Activated B cell treated with CpG ODN at 0.5 μM for 24 hours (primary cell): ENCODE measurements at places on chromosomes 3 and 15. TPM values are rescaled to one million over a fixed set of nuclear protein-coding genes. Genes with fewer than 3 reads are reported as not detected.

DNA sequence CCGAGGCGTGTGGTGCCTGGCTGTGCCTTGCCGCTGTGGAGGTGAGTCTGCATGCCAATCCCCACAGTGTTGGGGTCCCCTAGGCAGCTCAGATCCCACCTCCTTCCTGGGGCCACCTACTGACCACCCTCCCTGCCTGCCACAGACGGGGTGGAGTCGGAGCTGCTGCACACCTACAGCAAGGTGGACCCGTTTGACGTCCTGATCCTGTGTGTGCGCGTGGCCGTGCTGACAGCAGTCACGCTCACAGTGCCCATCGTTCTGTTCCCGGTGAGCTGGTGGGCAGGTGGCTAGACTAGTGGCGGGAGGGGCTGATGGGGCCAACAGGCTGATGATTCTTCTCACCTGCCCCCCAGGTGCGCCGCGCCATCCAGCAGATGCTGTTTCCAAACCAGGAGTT, 13.4 kb downstream of the SLC38A3 start:
- no peaks in the 10 kb centered on the region for H3K36me3 ChIP-seq
- H3K27ac ChIP-seq: no peak overlapping the region
- H3K4me1 ChIP-seq: no peaks in the 10 kb centered on the region
- peaks cover 5% of the 10 kb centered on the region for H3K27me3 ChIP-seq
- no peak overlapping the region for H3K4me3 ChIP-seq
- DNase-seq: no peak

GRCh38 chr3:150545419-150546225, 674 bp downstream of the SERP1 start:
- peaks cover 47% of the 10 kb centered on the region for H3K4me1 ChIP-seq
- peak overlapping the region; percentile 99 for H3K27ac ChIP-seq
- peak overlapping the region; percentile 96 for H3K4me3 ChIP-seq
- no peak for DNase-seq

DNA sequence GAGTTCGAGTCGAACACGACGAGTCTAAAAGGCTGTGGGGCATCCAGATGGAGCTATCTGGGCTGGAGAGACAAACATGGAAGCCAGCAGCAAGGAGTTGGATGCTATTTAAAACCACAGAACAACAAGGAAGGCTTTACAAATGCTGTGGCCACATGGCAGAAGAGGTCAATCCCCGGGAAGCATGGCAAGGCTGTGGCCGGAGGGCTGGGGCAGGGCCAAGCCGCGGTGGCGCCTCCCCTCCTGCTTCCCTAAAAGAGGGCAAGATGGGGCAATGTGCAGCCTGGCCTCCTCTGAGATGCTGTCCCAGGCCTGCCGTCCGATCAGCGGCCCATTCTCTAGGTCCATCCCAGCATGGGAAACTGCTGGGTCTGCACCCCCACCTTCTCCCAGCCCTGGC, 139.1 kb downstream of the SRGAP3 start:
- no peaks in the 10 kb centered on the region for H3K4me1 ChIP-seq
- no peak overlapping the region for H3K4me3 ChIP-seq
- H3K27ac ChIP-seq: no peak overlapping the region
- H3K36me3 ChIP-seq: no peaks in the 10 kb centered on the region
- peaks cover 11% of the 10 kb centered on the region for H3K27me3 ChIP-seq
- no peak for DNase-seq

GRCh38 chr3:64586952-64587351, 100.8 kb downstream of the ADAMTS9 start:
- DNase-seq: no peak
- no peaks in the 10 kb centered on the region for H3K27me3 ChIP-seq
- no peak overlapping the region for H3K4me3 ChIP-seq

COL8A1 gene
- 0.09 and 0.20 TPM in 2 replicates for total RNA-seq

DNA sequence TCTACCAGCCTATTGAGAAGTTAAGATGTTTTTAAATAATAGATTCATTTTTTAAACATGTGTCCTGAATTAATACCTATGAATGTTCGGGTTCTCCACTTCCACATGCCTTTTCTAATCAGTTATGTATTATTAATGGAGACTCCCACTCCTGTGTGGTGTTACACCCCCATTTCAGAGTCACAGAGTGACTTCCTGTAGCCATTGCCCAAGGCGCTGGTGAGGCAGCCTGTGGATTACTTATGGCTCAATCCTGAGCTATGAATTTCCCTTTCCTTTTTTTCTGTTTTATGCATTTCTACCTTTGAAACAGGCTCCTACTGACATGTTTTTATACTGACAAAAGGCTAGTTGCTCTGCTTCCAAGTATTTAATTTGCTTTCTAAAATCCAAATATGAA, 162.3 kb downstream of the GABRG3 start:
- H3K4me3 ChIP-seq: no peak overlapping the region
- H3K4me1 ChIP-seq: no peaks in the 10 kb centered on the region
- no peaks in the 10 kb centered on the region for H3K36me3 ChIP-seq
- H3K27me3 ChIP-seq: no peaks in the 10 kb centered on the region

- H3K27me3 ChIP-seq: no peaks in the 10 kb centered on the region
- H3K4me1 ChIP-seq: peaks cover 93% of the 10 kb centered on the region
- H3K4me3 ChIP-seq: peak overlapping the region; percentile 57
- H3K36me3 ChIP-seq: peaks cover 2% of the 10 kb centered on the region
Measured at GRCh38 chr3:71453822-71454511, 129.6 kb downstream of the FOXP1 start.

GRCh38 chr3:176951144-176951543, 246.1 kb downstream of the TBL1XR1 start:
- no peak overlapping the region for H3K27ac ChIP-seq
- DNase-seq: no peak
- H3K4me1 ChIP-seq: no peaks in the 10 kb centered on the region

GRCh38 chr3:32960404-32961170, 9.1 kb downstream of the CCR4 start:
- peaks cover 6% of the 10 kb centered on the region for H3K4me1 ChIP-seq
- no peak for DNase-seq
- H3K36me3 ChIP-seq: peaks cover 3% of the 10 kb centered on the region
- H3K4me3 ChIP-seq: no peak overlapping the region

- H3K27me3 ChIP-seq: no peaks in the 10 kb centered on the region
- no peak overlapping the region for H3K27ac ChIP-seq
- H3K4me3 ChIP-seq: no peak overlapping the region
- H3K36me3 ChIP-seq: no peaks in the 10 kb centered on the region
- H3K4me1 ChIP-seq: no peaks in the 10 kb centered on the region
Measured at GRCh38 chr3:96347289-96347688, 467.1 kb upstream of the EPHA6 start.

DNA sequence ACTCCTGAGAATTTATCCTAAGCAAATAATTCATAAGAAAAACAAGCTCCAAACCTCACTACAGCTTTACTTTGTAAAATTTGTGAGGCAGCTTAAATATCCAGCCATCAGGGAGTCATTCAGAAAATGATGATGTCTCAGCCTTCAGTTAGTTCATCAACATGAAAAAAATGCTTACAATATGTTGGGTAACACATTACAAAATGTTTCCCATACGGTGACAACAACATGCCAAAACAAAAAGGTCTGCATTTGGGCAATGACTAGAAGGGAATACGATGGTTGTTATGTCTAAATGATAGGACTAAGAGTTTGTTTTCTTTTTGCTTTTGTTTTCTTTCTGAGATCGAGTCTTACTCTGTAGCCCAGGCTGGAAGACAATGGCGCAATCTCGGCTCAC, 47.0 kb upstream of the CFAP161 start:
- peaks cover 20% of the 10 kb centered on the region for H3K27me3 ChIP-seq
- no peak for DNase-seq
- no peak overlapping the region for H3K27ac ChIP-seq
- H3K36me3 ChIP-seq: no peaks in the 10 kb centered on the region
- H3K4me3 ChIP-seq: no peak overlapping the region
- no peaks in the 10 kb centered on the region for H3K4me1 ChIP-seq

DNA sequence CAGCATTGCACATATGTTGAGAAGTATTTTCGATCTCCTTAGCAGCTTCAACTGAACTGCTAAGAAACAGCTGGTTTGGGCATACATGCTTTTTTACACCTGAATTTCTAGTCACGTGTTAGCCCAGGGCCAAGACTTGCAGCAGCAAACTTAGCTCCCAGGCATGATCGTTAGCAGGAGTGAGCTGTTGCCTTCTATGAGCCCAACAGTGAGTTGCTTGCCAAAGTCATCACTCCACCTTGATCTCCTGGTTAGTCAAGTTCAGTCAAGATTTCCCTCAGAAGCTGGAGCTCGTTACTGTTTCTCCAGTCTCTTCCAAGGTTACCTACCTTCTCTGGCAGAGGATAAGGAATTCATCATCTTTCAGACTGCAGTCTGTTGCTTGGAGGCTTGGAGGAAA, 100.4 kb upstream of the SEMA6D start:
- no peak overlapping the region for H3K4me3 ChIP-seq
- H3K27ac ChIP-seq: no peak overlapping the region
- no peaks in the 10 kb centered on the region for H3K27me3 ChIP-seq
- no peaks in the 10 kb centered on the region for H3K36me3 ChIP-seq
- no peak for DNase-seq
